ENCODE measurements at places on chromosomes 5 and 9.

- DNase-seq: no peak
Measured at GRCh38 chr5:167798448-167798847, 493.0 kb upstream of the WWC1 start.

- no peak for DNase-seq
Measured at GRCh38 chr9:124132671-124133147, 121.1 kb downstream of the LHX2 start.

- DNase-seq: no peak
Measured at GRCh38 chr9:104855807-104856206, 72.1 kb downstream of the ABCA1 start.

GRCh38 chr9:127131871-127132270 is 9.4 kb upstream of the ANGPTL2 start:
- no peak for DNase-seq

- no peak for DNase-seq
Measured at GRCh38 chr9:77563174-77563573, 84.9 kb downstream of the GNA14 start.

- no peak for DNase-seq
Measured at GRCh38 chr5:180345781-180346180, 7.4 kb downstream of the GFPT2 start.

- DNase-seq: no peak
Measured at GRCh38 chr9:98778711-98779530, 17.4 kb downstream of the ANKS6 start.

- DNase-seq: no peak
Measured at GRCh38 chr5:143694357-143694756, 117.6 kb upstream of the HMHB1 start.

DNA sequence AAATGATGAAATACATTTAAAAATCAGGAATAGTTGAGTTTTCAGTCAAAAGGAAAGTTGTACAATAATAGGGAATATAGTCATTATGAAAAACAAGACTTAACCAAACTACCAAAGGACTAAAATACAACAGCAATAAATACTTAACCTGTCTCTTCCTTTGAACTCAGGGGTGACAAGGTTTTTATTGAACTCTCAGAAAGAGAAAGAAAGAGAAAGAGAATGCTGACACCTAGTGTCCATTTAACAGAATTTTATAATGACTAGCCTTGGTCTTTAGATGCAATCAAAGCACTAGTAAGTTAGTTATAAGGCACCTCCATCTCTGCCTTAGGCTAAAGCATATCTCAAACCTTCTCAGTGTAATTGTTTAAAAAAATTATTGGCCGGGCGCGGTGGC is 47.5 kb downstream of the UIMC1 start:
- no peak for DNase-seq

All from stimulated activated CD4-positive, alpha-beta T cell treated with anti-CD3 and anti-CD28 coated beads, Interleukin-4, amount 100 ng/mL, for 4 hours (primary cell).